CD4-positive, alpha-beta T cell treated with Interleukin-17A for 4 hours (primary cell): ENCODE measurements at places on chromosomes 2 and 18.

DNA sequence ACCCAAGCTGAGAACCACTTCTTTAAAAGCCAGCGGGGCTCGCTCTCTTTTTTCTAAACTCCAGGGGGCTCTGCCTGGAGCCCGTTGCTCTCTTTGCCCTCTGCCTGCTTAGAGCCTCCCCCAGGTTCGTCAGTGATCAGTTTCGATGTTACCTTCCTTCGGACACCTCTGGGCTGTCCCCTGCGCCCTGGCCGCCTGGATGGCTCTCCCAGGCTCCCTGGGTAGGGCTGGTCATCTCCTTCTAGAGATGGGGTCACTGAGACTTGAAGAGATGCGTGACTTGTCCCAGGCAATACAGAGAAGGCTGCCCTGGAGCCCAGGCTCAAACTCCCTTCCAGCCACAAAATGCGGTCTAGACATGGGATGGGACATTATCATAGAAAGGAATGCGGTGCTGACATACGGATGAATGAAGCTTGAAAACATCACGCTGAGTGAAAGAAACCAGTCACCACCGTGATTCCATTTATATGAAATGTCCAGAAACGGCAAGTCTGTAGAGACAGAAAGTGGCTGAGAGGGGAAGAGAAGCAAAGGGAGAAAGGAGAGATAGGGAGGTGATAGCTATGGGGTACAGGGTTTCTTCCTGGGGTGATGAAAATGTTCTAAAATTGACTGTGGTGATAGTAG, 14.6 kb downstream of the KCNF1 start:
- no peak for DNase-seq

GRCh38 chr2:197088694-197089093, 162.2 kb upstream of the PGAP1 start:
- DNase-seq = no peak

DNA sequence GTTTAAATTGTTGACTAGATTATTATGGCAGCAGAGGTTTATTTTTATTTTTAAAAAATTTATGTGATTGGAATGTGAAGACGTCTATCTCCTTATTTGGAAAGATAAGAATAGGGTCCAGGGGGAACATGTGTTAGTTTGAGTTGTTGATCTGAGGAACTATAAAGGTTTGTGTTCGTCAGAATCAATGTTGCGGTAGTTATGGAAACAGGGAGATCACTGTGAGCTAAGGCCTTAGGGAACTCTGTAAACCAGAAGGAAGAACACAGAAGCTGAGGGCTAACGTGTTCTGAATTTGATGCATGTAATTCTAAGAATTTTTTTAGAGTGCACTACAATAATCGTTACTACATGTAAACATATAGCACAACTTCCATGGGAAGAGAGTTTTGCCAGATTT, 168.5 kb upstream of the ZSWIM2 start:
- DNase-seq = no peak

GRCh38 chr18:49022311-49023161, 71.8 kb upstream of the SMAD7 start:
- DNase-seq = no peak

GRCh38 chr2:222448748-222449181, 24.4 kb downstream of the SGPP2 start:
- no peak for DNase-seq

GRCh38 chr2:170396799-170397459, 219.0 kb downstream of the MYO3B start:
- DNase-seq = no peak

- DNase-seq = no peak
Observed at GRCh38 chr2:233402346-233402745, 48.1 kb downstream of the DGKD start.

GRCh38 chr2:64122358-64122757, 21.9 kb downstream of the PELI1 start:
- DNase-seq = no peak

- no peak for DNase-seq
Observed at GRCh38 chr2:37583867-37584266, 87.6 kb downstream of the CDC42EP3 start.

DNA sequence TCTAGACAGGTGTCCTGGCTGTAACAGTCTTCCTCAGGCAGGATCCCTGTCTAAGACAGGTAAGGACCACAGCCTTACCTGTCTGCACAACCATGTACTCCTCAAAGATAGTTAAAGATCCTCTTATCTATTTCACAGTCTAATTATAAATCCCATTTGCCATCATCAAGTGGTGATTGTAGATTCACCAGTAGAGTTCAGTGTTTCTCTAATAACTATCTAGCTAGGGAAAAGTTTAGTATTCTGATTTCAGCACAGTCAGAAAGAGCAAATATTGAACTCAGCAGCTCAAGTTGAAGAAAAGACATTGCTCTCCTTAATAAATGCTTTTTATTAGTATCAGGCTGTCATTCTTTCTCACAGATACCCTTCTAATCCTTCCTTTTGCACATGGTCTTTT, 1305.5 kb upstream of the NXPH2 start:
- no peak for DNase-seq

GRCh38 chr2:233331536-233331935, 22.8 kb upstream of the DGKD start:
- DNase-seq = peak; percentile 84

DNA sequence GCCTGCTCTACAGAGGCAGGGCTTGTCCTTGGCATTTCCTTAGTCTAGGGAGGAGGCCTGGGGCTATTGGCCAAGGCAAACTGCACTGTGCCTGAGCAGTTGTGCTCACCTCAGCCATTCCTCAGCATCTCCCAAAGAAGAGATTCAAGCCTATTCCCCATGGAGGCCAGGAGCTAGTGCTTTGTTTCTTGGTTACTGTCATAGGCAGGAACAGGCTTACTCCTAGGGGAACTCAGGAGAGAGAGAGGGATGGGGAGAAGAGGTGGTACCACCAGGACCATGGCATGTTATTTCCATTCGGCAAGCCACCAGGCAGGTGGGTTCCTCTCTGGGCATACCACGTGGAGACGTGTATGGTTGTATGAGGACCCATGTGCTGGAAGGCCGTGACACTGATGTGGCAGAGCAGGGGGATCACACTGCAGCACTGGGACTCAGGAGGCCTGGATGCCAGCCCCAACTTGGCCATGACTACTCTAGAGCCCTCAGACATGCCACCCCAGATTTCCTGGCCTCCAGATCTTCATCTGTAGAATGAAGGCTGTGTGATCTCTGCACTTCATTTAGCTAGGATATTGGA, 233.7 kb downstream of the LOXHD1 start:
- DNase-seq = no peak

DNA sequence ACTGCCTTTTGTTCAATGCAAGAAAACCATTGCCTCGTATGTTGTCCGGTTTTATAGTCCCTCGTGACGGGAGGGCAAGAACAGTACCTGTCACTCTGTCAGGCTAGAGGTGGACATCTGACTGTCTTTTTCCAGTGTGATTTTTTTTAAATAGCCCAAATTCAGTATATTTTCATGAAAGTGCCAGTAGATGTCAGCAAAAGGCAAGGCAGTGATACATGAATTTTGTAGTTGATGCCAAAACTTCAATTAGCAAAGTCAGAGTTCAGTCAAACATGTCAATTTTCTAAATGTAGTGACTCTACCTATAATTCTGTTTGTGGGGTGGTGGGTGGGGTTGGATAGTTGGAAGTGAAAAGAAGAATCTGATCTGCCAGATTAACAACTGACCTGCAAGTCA, 296.0 kb upstream of the MC4R start:
- DNase-seq = no peak

GRCh38 chr2:9761577-9761976, 81.7 kb upstream of the TAF1B start:
- DNase-seq = no peak

DNA sequence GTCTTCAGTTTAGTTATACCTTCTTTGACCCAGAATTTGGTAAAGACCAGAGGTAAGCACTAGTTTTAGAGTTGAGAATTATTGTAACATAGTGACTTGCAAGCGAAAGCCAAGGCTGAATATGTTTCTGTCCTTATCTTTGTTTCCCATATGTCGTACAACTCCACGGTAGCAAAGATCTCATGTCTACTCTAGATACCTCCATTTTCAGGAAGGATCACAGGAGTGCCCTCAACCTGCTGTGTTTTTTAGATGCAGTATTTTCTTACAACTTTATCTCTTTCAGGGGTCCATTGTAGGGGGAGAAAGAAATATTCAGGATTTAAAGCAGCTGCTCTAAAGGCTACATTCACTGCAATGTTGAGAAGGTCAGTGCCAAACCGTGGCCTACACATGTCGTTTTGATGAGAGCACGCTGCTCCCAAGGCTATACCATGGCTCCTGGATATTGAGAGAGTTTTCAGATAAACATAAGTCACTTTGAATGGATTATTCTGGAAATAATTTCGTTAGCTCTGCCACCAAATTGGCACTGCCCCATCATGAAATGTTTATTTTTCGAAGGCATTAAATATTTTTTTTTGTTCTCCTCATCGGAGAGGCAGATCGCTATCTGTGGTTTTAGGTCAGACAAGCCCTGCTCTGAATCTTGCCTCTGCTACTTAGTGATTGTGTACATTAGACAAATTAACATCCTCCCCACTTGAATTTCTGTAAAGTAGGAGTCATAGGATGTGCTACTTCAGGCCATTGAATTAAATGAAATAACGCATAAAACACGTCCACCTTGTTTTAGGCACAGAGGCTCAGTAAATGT, 2.1 kb downstream of the RHBDD1 start:
- DNase-seq = no peak

- no peak for DNase-seq
Observed at GRCh38 chr2:7436096-7436906, 519.1 kb downstream of the RNF144A start.

DNA sequence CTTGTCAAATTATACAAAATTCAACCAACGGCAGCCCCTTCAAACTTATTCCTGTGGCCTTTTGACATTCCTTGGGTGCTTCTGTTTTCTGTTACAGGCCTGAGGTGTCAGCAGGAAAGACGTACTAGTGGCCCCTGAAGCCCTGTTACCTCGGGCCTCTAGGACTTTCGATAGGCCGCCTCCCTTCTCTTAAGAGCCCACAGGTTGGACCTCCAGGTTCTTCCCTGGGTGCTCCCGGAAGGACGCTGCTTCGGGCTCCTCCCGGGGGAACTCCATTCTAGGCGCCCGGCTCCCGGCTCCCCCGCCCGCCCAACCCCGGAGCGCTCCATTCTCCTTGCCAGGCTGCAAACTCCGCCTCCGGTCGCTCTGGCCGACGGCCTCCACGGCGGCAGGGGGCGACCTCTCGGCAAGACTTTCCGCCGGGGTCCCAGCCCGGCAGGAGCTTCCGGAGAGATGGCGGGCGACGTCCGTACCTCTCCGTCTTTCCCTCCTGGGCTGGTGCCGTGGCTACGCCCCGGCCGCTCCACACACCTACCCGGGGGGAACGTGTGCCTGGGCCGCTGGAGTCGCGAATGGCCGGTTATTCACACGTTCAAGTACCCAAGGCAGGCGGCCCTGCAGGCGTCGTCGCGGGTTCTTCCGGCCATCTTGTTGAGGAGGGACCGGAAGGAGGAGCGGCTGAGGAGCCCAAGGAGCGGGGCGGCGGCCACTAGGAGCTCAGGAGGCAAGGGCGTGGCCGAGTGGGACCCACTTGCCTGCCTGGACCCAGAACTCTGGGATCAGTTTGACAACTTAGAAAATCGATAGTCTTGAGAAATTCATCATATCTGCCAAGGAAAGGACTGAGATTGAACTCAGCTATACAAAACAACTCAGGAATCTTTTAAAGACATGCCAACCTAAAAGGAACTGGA, 27.5 kb downstream of the BOLA3 start:
- peak; percentile 88 for DNase-seq

- no peak for DNase-seq
Observed at GRCh38 chr18:24876266-24876665, 415.8 kb downstream of the HRH4 start.

DNA sequence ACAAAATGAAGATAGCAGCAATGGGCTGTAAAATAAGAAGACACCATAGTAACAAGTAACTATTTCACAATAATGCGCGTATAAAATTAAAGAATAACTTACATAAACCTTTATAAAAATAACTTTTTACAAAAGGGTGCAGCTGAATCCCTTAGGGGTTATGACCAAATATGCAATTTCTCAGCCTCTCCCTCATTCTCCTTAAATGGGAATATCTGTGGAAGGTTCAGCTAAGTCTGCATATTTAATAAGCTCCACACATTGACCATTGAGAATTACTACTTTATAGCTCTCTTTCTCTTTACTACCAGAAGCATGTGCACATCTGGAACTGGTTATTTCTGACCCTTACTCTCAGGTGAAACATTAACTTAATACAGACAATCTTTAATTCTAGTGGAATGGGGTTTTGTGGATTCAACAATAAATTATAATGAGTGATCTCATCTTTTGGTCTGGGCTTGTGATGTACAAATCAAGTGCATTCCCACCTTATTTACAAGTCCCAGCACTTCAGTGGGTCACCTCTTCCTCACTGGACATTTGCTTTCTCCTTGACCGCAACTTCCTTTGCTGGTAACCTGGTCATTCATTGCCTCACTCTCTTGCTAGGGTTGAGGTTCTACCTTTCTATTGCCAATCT, 15.7 kb downstream of the ARHGAP15 start:
- DNase-seq = no peak

DNA sequence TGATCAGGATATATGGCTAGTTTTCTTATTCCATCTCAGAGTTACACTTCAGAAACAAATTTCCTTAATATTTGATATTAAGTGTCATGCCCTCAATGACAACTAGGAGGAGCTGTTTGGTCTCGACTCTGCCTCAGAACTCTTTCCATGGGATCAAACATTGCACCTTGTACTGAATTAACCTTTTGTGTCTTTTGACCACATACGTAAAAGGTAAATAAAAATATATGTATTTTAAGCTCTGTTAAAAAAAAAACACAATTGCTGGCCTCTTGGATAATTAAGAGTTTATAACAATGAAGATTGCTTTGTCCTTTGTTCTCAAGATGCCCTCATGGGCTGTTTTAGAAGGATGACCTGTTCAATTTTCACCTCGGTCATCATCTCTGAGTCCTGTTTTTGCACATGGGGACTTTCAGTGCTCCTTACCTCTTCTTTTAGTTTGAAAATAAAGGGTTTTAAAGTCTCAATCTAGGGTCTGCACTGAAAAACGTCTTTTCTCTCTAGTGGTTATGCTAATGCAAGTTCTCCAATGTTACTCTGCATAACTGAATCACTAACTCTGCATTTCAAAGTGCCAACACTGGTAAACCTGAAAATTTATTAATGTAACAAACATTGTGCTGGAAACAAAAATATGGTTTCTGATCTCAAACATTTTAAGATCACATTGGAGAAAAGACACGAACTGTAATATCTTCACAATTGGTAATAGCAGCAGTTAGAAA, 18.8 kb upstream of the FN1 start:
- peak; percentile 8 for DNase-seq

- DNase-seq = no peak
Observed at GRCh38 chr18:21441670-21442069, 158.8 kb downstream of the ESCO1 start.

GRCh38 chr2:88177556-88177955, 7.4 kb downstream of the THNSL2 start:
- no peak for DNase-seq

DNA sequence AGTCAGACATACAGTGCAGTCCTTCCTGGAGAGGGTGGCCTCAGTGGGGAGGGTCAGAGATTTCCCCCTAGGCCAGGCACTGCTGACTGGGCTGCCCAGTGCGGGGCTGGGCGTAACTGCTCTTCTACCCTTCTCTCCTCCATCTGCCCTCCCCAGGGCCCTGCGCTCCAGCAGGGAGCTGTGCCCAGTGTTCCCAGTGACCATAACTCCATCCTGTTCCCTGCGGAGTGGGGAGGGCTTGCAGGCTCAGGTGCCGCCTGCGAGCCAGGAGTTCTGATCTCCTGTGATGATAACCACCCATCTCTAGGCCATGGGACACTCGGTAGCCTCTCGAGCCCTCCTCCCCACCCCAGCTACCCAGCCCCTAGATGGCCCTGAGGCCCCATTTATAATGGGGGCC, 107.6 kb downstream of the SMAD7 start:
- DNase-seq = no peak

- no peak for DNase-seq
Observed at GRCh38 chr2:111030260-111030891, 90.3 kb upstream of the BCL2L11 start.

GRCh38 chr2:94861308-94862152, 9.7 kb upstream of the TEKT4 start:
- no peak for DNase-seq
